ENCODE measurements at places on chromosomes 13 and 19. TPM values are rescaled to one million over a fixed set of nuclear protein-coding genes. Genes with fewer than 3 reads are reported as not detected.

- no peak for DNase-seq
Measured at GRCh38 chr19:19211499-19212420, at the start of gene NCAN. NCAN (plus strand) TSS chr19:19211958; CDS start chr19:19216954, 4,996 bp downstream.

GRCh38 chr19:2547033-2547680 is 71.2 kb downstream of the GADD45B start:
- DNase-seq, result no peak

- DNase-seq, result no peak
Measured at GRCh38 chr13:114018461-114019055, 44.7 kb upstream of the C13orf46 start.

GRCh38 chr19:1205114-1206099 is at the start of gene STK11:
STK11 (plus strand) TSS chr19:1205778; CDS start chr19:1206914, 1,136 bp downstream.
- peak; percentile 100 for DNase-seq

GRCh38 chr13:63124863-63125262 is 1709.2 kb upstream of the PCDH20 start:
- no peak for DNase-seq

- DNase-seq, result no peak
Measured at GRCh38 chr19:32401992-32402391, 3.6 kb upstream of the DPY19L3 start.

GRCh38 chr13:60358453-60358852 is 38.6 kb upstream of the TDRD3 start:
- no peak for DNase-seq

- DNase-seq, result no peak
Measured at GRCh38 chr13:110338441-110339101, 31.5 kb downstream of the COL4A2 start.

C13orf46 gene
- total RNA-seq, result 15.6 TPM

DNA sequence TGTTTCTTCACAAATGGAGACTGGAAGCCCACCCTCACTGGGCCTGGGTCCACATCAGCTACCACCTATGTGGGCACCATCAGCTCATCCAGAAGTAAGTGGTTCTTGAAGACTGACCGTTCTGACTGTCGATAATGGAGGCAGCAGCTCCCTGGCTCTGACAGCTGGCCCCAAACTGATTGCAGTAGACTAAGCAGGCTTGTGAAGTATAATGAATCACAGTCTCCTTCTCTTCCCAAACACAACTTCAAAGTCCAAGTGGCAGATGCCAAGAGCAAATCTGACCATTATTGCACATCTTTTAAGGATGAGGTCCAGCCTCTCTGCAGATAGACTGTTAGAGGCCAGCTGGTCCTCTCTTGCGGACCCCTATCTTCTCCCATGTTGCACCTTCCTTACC is 574.4 kb upstream of the KLF12 start:
- no peak for DNase-seq

DNA sequence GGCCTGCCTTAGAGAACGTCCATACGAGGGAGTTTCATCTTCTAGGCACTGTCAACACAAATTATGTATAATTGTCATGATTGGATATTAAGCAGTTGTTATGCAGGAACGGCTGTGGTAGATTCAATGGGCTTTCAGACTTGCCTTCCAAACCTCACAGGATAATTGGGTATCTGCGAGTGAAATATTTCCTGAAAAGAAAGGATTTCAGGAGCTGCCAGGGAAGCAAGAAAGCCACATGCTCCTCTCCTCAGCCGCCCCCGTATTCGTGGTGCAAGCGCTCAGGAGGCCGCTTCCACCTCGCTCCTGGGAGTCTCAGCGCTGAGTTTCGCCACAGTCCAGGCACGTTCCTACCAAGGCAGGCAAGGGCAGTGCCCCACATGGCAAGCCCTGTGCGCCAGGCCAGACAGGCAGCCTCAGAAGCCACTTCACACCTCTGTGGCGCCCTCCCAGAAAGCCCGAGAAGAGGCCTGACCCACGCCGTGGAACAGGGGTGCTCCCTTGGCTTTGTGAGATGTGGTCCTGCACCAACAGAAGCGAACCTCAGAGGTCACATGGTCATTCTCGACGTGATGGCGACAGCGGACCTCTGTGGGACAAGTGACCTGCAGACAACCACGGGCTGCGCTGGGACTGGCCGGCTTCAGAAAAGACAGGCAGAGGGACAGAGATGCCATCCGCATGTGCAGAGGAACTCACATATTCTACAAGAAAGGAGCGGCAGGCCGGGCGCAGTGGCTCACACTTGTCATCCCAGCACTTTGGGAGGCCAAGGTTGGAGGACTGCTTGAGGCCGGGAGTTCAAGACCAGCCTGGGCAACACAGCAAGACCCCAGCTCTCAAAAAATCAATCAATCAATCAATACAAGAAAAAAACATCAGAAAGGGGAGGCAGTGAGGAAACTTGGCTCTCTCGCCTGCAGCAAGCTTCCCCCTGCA is 41.4 kb downstream of the CEBPG start:
- no peak for DNase-seq

- DNase-seq, result no peak
Measured at GRCh38 chr13:61162636-61163035, 253.0 kb downstream of the PCDH20 start.

- peak; percentile 72 for DNase-seq
Measured at GRCh38 chr19:48290771-48291488, 21.0 kb downstream of the ZNF114 start.

PRR36 gene
- 0.11 TPM for total RNA-seq

PEG3 gene
- 0.57 TPM for total RNA-seq

DNA sequence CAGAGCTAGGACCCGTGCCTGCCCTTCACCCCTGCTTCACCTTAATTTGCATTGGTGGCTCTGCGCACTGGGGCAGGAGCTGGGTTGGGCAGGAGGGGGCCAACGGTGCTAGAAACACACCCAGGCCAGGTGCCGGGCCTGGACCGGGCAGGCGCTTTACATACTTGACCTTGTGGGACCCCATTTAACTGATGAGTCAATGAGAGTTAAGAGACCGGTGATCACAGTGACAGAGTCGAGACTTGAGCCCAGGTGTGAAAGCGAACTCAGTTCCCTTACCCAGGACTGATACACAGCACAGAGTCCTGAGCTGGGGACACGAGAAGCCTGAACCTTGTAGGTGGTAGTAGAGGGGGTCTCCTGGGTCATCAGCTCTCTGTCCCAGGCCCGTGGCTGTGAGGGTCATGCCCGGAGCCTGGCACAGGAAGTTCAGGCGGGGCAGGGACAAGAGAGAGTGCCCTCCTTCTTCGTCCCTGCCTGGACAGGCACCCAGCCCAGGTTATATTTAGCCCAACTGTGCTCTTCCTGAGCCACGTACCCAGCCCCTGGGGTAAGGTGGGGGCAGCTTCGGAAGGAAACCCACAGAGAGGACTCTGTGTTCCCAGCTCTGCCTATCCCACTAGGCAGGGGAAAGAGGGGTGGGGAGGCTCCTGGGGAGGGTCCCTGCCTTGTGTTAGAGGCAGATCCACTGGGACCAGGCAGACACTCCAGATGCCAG is 1.9 kb downstream of the PRX start:
- no peak for DNase-seq

GRCh38 chr19:30355586-30355985 is 16.6 kb upstream of the ZNF536 start:
- DNase-seq, result no peak

- DNase-seq, result no peak
Measured at GRCh38 chr19:19095691-19096090, 31.9 kb downstream of the SLC25A42 start.
